ENCODE measurements at places on chromosomes 3 and 15.
A peak's percentile ranks its signal among the peaks of the same experiment; 100 is the strongest.

DNA sequence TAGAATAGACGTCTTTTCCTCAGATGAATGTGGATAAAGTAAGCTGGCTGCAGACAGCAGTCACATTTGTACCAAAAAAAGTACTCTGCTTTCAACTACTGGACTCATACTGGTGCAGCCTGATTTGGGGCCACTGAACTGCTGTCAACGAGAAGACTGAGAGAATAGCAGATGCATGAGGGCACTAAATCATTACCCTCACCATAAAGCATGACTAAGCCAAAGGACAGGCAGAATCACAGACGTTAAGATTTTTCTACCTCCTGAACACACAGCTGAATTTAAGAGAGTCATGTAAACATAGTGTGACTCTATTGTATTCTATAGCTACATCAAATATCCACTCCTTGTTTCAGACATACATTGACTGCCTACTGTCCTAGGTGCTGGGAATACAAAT lies 67.8 kb upstream of the CDAN1 start:
- DNase-seq = no peak

DNA sequence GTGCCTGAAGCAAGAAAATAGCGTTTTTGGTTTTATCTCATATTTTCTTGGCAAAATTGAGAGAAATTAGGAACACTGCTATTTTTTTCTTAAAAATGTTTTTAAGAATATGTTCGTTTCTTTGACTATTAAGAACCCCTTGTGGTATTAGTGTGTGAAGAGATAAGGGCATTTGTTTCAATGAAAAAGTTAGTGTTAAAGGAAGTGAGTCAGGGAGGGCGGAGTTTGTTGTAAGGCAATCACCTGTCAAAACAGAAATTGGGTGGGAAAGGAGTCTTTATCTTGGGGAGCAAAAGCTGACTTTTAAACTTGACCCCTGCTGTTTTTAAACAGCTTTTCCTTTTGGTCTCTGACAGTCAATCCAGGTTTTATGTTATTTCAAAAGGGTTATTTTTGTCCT lies 4.2 kb downstream of the RAP2B start:
- no peak for DNase-seq

DNA sequence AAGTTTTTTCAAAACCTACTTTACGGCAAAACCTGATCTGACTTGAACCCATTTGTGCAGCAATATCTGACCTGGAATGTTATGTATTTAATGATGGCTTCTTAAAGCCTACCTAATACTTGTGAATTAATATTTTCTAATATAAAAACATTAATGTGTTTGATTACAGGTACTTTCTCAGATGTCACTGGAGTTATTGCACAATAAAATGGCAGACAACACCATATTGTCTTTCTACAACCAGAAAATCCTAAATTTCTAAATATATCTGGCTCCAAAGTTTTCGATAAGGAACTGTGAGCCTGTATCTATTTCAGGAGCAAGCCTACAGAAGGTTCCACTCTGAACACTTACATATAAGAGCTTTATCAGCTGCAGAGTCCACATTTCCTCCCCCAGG lies 184.5 kb downstream of the ATP8B4 start:
- DNase-seq = no peak

DNA sequence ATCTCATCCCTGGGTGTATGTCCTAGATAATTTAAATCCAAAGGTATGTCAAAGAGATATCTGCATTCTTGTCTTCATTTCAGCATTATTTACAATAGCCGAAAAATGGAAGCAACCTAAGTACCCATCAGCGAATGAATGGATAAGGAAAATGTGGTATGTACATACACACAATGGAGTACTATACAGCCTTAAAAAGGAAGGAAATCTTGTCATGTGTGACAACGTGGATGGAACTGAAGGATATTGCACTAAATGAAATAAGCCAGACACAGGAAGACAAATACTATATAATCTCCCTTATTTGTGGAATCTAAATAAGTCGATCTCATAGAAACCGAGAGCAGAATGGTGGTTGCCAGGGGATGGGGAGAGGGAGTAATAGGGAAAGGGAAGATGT lies 16.8 kb upstream of the MGLL start:
- no peak for DNase-seq

- no peak for DNase-seq
These were observed 188.8 kb downstream of the ZNF385D start for GRCh38 chr3:21562243-21562642.

DNA sequence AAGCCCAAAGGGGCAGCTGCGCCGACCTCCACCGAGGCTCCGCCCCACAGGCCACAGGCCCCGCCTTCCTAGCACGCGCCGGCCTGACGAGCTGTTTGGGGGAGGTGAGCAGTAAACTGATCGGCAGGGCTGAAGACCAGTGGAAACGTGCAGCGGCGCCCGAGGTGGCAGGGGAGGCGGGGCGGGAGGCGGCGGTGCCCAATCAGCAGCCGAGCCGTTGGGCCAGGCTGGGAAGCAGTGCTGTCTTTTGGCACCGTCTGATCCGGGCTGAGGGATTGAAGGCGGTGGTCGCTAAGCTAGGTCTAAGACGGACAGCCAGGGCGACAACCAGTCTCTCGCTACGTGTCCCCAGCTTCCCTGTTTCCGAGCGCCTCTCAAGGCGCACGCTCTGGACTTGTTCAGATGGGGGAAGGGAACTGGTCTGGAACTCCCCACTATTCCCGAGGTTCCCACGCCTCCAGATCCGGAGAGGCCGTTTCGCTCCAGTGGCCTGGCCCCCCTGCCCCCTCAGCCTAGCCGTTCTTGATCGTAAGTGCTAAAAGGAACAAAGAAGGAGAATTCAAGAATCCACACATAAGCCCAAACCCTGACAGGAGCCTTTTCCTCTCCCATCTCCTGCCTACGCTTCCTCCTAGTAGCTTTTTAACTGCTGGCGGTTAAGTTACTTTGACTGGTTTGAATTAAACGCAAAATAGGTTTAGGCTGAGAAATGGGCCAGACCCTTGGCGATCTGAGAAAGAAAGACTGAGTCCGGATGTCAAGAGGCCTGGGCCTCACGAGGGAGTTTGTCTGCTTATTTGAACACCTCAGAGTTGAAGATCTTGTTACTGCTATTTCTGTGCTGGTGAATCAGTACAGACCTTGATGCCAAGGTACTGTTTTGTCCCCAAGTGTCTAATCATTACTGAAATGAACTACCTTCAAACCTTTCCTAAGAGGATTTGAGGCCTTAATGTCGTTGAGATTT lies at the start of gene FMN1:
TSS of gene FMN1 (minus strand) at position 11 of the 967 bp plus-strand sequence. CDS start 39,800 bp downstream, outside the sequence.
- DNase-seq = peak; percentile 50

DNA sequence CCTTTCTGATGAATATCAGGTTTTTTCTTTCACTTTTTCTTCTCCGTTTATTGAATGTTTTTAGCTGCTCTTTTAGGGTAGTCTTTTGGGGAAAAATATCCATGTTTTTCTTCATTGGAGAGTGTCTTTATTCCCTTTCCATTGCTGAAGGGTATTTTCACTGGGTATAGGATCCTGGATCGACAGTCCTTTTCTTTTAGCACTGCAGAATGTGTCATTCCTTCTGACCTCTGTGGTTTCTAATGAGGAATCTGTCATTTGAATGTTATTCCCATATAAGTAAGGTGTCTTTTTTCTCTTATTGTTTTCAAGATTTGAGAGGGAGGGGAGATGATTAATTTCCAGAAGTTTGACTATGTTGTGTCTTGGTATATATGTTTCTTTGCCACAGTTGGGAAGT lies 96.8 kb downstream of the BBX start:
- no peak for DNase-seq

GRCh38 chr15:62067448-62068044 lies 769 bp downstream of the C2CD4A start:
- DNase-seq = no peak

DNA sequence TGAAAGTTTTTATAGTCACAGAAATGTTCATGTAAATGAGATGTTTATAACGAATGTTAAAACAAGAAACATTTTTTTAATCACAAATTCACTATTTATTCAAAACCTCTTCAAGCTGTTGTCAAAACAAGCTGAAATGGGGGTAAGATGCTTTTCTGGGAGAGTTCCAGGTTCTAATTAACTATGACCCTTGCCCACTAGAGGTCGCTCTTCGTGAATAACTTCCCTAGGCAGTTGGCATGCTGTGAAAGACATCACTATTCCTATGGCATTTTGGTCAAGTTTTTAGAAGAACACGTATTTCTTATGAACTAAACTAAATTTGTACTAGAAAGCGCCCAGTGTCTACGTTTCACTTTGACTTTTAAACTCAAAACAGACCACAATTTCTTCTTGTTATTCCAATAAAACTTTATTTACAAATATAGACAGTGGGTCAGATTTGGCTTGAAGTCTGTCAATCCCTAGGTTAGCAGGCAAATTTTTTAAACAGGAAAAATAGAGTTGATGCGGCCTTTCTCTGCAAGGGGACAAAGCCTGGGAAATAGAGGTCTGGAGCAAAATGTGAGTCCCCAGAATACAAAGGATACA lies 62.8 kb upstream of the CMTM8 start:
- DNase-seq = peak; percentile 20

DNA sequence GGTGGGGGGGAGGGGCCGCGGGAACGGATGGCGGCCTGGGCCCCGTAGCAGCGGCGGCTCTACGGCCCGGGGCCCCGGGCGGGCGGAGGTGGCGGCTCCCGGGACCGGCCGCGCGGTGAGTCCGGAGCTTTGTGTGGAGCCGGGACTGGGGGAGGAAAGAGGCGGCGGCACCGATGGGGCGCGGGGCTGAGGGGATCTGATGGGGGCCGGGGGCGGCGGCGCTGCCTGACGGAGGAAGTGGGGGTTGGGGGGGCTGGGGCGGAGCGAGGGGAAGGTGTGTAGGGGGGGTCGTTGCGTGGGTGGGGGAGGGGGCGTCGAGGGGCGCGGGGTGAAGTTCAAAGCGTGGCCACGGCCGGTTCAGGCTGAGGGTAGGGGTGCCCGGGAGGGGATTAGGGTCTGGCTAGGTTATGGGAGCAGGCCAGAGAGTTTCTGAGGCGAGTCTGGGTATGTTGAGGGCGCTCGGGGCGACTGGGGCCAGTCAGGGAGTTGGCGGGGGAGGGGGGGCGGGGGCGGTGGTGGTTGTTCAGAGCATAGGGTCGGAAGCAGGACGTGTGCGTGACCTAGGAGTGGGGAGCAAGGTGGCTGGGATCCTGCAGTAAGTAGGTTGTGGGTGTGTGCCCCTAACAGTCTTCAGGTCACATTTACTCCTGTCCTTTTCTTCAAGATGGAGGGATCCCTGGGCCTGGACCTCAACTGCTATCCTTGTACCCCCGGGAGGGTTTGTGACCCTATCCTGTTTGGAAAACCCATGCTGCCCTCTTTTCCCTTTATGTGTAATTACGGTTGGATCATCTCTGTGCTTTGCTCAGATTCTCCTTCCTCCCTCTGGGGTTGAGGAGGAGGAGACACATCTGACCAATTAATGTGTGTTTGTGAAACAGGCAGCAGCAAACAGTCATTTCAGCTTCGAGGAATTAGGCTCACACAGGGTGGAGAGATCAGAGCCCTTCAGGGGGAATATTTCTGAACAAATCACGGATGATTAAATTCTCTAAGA lies 644 bp downstream of the ZNF609 start:
- peak; percentile 14 for DNase-seq

- DNase-seq = no peak
These were observed 162.9 kb upstream of the PDZRN3 start for GRCh38 chr3:73787620-73788019.
